ENCODE measurements at places on chromosomes 2 and 18.

DNA sequence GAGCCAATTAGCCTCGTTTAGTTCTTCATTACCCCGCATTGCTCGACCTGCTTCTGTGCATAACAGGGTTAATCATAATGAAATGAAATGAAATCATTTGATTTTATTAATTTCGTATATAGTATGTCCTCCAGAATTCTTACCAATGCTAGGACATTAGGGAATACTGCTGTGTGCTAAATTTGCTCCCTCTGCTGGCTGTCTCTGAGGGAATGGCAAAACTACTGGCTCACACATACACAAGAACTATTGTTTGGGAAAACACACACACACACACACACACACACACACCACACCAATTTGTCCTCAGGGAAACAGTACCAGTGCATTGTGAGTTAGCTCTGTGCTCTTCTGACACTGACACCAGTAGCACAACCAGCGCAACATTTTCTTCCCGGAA lies 273.3 kb upstream of the TCF4 start:
- DNase-seq, result no peak

DNA sequence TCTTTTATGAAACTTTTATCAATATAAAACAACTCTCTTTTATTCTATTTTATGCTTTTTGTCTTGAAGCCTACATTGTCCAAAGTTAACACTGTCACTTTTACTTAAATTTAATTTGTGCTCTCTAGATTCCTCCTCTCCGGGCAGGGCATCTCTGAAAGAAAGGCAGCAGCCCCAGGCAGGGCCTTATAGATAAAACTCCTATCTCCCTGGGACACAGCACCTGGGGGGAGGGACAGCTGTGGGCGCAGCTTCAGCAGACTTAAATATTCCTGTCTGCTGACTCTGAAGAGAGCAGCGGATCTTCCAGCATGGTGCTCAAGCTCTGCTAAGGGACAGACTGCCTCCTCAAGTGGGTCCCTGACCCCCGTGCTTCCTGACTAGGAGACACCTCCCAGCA lies 447.7 kb upstream of the FANCL start:
- DNase-seq, result no peak

DNA sequence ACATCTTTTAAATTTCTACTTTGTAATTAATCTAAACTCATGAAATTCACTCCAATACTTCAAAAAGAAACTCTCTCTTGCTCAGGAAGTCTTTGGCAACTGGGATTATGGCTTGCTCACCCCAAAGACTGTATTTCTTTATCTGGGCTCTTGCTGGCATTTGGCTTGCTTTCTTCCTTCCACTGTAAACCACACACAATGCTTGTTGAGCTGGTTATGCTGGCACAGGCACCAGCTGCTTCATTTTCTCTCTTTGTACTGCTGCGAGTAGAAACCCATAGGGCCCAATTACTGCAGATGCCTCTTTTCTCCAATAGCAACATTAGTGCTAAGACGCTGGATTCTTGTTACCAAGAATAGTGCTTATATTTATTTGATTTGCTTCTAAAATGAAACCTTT lies 51.4 kb downstream of the SLC38A11 start:
- DNase-seq, result no peak

GRCh38 chr2:46076251-46076650 lies 221.0 kb upstream of the EPAS1 start:
- no peak for DNase-seq

- DNase-seq, result no peak
Observed at GRCh38 chr2:42923580-42924417, 131.4 kb upstream of the HAAO start.

DNA sequence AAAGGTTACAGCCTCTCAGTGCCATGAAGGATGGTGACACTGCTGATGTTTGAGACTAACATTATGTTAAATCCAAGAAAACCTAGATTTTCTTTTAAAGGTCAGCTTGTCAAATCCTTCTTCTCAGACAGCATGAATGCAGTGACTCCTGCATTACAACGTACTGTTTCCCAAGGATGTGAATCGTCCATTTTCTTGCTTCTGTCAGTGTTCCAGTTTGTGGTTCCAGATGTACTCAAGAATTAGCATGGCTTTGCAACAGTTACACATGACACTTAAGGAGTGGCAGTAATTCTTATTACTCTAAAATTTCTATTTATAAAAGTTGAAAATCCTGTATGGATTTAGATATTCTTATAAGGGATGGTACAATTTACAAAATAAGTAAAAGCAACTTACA lies 1.5 kb upstream of the TTC39C start:
- no peak for DNase-seq

- DNase-seq, result no peak
Observed at GRCh38 chr2:173513107-173513727, 158.5 kb downstream of the CDCA7 start.
